ENCODE measurements at places on chromosomes 6 and 20.

DNA sequence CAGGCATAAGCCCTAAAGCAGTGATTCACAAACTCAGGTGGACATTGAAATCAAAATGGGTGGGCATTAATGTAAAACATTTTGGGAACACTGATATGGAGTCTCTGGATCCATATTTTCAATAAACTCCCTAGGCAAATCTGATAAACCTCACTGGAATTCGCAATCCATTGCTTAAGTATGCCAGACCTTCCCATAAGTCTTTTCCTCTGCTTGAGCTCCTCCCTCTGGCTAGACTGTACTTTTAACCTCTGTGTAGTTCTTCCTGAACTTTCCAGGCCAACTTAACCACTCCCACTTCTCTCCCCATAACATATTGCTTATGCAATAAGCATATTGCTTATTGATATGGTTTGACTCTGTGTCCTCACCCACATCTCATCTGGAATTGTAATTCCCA is 629.7 kb upstream of the IMPG1 start:
- no peak for DNase-seq

- DNase-seq, result no peak
Observed at GRCh38 chr20:64140061-64140931, 24.0 kb upstream of the MYT1 start.

- DNase-seq, result no peak
Observed at GRCh38 chr6:165889636-165890403, 226.8 kb upstream of the PDE10A start.

GRCh38 chr6:161418463-161418945 is 144.6 kb upstream of the AGPAT4 start:
- peak; percentile 14 for DNase-seq

- no peak for DNase-seq
Observed at GRCh38 chr6:153001767-153002612, 519 bp downstream of the MTRF1L start.

DNA sequence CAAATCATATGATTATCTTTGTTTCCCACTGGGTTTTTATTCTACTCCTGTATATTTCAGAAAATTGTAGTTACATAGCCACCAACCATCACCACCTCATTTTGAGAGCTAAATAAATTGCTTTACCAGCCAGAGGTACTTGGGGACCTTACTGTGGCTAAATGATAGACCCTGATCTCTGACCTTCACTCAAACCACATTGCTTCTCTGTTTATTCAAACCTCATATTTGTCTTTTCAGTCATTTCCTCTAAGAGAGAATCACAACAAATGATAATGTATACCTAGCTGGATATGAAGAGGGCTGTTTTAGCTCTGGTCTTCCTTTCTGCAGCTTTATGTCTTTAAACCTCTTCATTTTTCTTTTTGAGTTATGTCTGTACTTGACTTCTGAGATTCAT is 142.8 kb downstream of the ADGB start:
- DNase-seq, result no peak
